ENCODE measurements at places on chromosomes 11 and 22. TPM values are rescaled to one million over a fixed set of nuclear protein-coding genes. Genes with fewer than 3 reads are reported as not detected.

Gene CELSR1
- 2.2 TPM for total RNA-seq

Gene KRTAP5-2
- total RNA-seq, result not detected

Gene CNGA4
- not detected for total RNA-seq

Gene PRAME
- total RNA-seq, result 0.16 TPM

Gene SYTL2
- total RNA-seq, result 9.0 TPM
